ENCODE measurements at places on chromosomes 11 and 22.

DNA sequence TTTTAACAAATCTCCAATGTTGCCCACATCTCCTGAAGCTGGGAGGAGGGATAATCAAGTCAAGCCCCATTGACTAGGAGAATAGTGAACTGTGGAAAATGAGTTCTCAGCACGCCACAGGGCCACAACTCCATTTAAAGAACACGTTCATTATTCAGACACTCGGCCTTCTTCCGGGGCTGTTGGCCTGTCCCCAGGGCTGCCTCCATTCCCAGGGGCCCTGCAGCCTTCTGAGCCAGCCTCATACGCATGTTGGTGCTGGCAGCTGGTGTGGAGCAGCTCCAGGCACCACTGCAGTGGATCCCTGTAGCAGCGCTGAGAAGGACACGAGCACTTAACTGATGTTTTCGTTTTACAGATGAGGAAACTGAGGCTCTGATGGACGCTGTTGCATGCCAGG lies 87.5 kb upstream of the RCN1 start:
- DNase-seq: no peak

DNA sequence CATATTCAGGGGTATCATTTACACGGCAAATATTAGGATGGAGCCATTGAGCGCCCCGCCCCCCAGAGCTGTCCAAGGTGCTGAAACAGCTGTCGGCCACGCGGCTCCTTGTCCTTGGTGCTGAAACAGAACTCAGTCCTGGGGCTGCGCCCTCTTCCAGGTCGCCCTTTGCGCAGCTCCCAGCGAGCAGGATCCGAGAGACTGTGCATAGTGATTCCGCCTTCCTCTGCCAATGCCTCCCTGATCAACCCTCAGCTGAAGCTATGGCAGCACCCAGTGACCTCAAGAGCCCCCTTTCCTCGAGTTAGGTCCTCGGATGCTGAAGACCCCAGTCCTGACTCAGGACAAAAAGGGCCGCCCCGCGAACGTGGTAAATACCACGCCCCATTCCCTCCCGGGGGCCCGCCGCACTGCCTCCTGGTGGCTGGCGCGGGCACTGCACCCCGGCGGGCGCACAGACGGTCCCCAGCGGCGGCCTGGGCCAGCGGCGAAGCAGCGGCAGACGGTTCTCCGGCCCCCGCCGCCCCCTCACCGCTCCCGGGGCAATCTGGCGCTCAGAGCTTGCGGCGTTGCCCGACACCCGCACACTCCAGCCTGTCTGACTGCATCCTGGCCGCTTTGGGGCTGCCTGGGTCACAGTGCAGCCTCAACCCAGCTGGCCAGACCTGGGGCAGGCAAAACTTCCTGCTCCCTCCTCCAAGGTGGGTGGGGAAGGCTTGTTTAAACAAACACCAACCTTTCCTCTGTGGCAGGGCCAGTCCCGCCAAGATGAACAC lies 13.4 kb downstream of the SYT7 start:
- DNase-seq: peak; percentile 38

- DNase-seq: peak; percentile 46
Observed at GRCh38 chr11:102361086-102362031, 14.3 kb downstream of the BIRC2 start.

GRCh38 chr11:61147791-61148620 lies 13.2 kb downstream of the VPS37C start:
- no peak for DNase-seq

- DNase-seq: no peak
Observed at GRCh38 chr11:106482917-106483785, 405.7 kb downstream of the AASDHPPT start.

Data from fibroblast of skin of left quadriceps (primary cell).